GM23248 (cell line): ENCODE measurements at places on chromosomes 12 and 14.

GRCh38 chr14:60643141-60643462 is 6.2 kb downstream of the SIX1 start:
- no peak for DNase-seq

DNA sequence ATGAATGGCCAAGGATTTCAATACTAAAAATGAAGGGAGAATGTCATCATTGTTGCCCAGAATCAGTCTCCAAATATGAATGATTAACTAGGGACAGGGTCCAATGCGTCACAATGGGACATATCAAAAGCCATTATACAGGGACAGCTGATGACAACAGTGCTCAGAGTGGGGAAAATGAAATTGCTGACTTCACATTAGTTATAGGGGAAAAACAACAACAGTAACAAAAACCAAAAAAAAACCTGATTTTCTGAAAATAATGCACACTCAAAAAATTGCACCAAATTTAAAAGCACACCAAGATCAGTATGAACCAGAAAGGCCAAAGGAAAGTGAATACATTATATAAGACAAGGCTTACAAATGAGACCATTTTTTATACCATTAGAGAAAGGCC is 353.2 kb upstream of the SOX5 start:
- no peak for DNase-seq

- peak; percentile 71 for DNase-seq
Observed at GRCh38 chr14:92121207-92121669, 268 bp downstream of the NDUFB1 start.

GRCh38 chr14:95541346-95541745 is 6.5 kb downstream of the GLRX5 start:
- DNase-seq: no peak

DNA sequence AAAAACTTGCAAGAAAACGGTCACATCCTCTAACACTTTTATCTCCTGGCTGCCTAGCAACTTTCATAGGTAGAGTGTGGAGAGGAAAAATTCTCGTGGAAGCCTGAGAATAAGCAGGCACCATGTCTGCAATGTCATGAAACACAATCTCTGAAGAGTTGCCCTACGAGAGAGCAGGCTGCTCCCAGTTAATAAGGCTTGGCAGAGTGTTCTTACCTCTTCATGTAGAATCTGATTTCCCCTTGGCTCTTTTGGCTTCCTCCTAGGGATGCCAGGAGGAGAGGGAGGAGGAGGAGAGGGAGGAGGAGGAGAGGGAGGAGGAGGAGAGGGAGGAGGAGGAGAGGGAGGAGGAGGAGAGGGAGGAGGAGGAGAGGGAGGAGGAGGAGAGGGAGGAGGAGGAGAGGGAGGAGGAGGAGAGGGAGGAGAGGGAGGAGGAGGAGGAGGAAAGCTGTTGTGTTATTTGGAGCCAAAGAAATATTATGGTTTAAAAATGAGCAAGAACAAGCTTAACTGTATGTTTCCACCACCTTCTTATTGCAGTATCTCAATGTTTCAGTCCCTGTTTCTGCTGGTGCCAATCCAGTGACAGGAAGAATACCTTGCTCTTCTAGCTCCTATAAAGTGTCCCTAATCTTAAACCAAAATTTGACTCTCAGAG is 52.9 kb downstream of the EGLN3 start:
- no peak for DNase-seq

- DNase-seq: no peak
Observed at GRCh38 chr12:59499774-59500173, 96.1 kb upstream of the SLC16A7 start.

DNA sequence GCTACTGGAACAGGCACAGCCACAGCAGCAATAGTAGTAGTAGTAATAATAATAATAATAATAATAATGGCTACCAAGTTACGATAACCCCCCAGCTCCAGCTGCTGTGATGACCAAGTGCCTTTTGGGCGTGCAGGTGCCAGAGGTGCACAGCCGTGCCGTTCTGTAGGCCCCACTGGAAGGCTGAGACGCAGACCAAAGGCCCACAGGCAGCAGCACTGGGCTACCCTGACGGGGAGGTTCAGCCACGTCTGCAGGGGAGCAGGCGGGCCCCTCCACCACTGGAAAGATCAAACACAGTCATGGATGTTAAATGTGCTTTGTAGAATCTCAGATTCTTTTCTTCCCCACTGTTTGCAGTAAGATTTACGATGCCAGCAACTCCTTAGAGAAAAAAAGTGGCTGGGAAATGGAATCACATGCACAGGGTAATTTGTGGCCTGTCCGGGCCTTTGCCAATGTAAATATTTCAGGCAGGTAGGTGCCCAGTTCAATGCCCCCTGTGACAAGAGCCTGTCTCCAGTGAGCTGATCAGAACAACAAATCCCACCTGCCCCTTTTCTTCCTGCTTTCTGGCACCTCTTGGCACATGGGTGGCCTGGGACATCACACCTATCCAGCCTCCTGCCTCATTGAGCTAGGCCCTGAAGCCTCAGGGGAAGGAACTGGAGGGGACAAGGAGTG is 32.6 kb downstream of the CCDC85C start:
- no peak for DNase-seq

DNA sequence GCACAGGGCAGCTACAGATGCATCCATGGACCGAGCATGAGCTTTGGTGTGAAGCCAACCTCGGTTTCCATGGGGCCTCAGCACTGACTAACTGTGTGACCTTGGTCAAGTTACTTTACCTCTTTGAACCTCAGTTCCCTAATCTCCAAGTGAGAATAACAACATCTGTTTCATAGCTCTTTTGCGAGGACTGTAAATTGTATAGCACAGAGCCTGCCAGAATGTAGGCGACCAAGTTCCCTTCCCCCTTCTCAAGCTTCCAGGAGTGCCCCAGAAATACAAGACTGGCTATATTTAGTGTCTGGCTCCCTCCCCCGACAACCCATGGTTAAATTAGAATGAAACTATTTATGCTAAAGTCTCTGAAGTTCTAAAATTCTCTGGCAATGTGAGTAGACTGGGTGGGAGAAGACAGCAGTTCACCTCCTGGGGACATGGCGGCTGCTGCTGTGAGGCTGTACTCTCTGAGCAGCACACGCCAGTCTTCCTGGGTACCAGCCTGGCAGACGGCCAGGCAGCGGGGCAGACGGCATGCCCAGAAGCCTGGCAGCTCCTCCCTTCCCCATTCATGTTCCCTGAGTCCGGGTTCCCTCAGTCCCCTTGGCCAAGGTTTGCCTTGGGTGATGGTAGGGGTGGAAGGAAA is 22.0 kb upstream of the TMED10 start:
- no peak for DNase-seq

DNA sequence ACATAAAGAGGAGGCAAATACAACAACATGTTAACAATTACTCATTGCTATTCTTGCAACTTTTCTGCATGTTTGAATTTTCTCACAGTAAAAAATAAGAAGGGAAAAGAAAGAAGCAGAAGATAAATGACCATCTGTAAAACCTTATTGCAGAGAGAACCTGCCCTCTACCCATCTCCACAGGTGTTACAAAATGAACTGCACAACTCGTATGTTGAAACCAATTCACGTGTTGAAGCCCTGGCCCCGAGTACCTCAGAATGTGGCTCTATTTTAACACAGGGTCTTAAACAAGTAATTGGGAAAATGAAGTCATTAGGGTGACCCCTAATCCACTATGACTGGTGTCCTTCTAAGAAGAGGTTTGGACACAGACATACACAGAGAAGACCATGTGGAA is 39.5 kb downstream of the FOXN3 start:
- DNase-seq: no peak

DNA sequence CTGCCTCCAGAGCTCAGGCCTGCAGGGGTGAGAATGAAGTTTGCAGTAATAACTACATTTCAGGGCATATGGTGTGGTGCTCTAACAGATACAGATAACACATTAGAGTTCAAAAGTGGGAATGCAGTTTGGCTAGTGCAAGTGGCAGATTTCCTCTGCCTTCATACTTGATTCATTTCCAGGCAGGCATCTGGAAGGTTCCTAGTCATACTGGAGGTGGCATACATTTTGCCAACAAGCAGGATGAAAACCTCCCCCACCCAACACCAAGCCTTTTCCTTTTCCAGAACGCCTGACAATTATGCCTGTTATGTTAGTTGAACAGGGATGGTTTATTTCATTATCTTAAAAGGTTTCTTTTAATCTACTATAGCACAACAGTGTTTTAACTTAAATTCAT is 24.3 kb downstream of the VTI1B start:
- peak; percentile 28 for DNase-seq

DNA sequence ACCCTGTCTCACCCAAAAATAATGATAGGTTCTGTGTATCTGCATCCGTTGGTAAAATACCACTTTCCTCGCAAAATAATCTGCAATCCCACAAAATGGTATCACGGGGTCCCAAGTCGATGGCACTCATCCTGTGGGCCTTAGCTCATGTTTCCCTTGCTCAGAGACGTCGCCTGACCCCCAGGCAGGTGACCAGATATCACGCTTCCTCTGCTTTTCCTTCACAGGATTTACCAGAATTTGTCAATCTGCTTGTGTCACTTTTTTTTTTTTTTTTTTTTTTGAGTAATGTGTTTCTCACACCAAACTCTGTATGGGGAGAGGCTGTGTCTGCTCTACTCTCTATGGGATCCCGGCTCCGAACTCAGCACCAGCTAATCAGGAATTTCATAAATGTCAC is 162.7 kb downstream of the PRKCH start:
- no peak for DNase-seq

DNA sequence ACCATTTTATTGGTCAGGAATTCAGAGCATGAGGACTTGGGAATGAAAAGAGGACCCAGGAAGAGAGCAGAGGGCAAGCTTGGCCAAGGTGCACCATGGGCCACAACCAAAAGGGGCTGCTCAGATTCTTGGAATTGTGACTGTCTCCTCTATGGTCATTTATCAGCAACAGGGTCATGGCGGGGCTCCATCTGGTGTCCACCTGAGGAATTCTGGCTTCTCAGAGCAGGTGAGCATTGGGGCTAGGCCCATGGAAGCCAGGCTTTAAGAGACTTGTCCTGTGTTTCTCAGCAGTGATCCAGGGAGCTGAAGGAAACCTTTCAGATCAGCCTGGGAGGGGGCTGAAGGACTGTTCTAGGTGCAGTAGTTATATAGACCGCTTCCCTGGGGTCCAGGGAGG is 2.6 kb upstream of the RIN3 start:
- no peak for DNase-seq

DNA sequence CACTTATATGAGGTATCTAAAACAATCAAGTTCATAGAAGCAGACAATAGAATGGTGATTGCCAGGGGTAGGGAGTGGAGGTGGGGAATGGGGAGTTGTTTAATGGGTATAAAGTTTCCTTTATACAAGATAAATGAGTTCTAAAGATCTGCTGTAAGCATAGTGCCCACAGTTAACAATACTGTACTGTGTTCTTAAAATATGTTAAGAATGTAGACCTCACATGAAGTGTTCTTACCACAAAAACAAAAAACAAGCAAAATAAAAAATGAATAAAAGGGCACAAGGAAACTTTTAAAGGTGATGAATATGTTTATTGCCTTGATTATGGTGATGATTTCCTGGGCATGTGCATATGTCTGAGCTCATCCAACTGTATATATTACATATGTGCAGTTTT is 211.8 kb downstream of the MSRB3 start:
- DNase-seq: peak; percentile 36

DNA sequence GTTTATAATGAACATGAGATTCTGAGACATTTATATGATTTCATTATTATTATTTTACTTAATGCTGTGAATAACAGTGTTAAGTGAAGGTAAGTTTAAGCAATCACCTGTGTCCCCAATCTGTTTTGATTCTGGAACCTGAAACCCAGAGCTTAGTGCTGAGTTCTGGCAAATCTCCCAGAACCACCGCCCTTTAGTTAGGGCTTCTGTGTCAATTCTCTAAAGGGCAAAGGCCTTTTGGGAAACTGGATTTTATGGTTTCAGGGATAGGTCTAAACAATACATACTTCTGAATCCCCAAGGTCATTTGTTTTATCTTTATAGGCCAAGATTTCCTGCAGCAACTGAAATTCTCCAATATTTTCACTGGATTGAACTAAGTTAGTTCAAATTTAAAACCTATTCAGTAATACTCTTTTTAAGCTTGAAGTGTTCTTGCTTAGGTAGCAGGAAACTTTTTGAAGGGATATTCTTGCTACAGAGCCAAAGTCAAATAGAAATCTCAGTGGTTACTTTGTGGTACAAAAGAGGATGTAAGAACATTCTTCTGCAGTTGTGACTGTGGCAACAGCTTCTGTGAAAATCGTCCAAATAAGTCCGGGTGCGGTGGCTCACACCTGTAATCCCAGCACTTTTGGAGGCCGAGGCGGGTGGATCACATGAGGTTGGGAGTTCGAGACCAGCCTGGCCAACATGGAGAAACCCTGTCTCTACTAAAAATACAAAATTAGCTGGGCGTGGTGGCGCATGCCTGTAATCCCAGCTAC is 10.0 kb upstream of the PKP2 start:
- DNase-seq: no peak

- peak; percentile 11 for DNase-seq
Observed at GRCh38 chr12:64735442-64735841, 23.8 kb downstream of the GNS start.

DNA sequence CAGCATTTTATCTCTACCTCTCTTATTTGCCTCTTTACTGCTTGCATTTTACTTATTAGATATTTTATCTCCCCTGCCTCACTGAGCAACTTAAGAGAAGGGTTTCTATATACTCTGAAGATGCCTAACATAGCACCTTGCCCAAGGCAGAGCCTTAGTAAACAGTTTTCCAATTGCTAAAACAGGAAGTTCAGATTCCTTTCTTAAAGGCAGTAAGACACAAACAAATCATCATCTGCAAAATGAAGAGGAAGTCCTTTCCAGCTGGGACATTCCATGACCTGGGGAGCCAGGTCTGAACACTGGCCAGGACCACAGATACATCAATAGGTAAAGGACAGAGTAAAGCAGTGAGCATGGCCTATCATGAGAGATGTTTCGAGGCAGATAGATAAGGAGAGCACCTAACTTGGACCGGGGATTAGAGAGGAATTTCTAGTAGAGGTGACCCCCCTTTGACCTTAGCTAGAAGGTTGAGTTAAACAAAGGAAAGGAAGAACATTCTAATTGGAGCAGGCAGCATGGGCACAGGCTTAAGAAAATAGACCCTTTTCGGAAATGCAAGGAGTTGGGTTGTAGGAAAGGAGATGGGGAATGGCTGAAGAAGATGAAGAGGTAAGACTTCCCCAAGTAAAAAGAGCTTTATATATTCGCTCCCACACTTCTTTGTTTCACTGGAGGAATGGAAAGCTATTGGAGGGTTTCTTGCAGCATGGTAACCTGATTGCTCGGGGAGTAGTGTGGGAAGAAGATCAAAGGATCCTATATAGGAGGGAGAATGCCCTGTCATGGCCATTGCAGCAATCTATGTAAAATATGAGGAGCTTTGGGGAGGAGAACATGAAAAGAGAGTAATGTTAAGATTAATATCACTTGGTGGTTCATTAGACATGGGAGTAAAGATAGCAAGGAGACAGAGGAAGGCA is 94.8 kb downstream of the PHLDA1 start:
- DNase-seq: no peak

- no peak for DNase-seq
Observed at GRCh38 chr12:74144396-74144795, 393.2 kb upstream of the ATXN7L3B start.

GRCh38 chr14:50800032-50800431 is 30.9 kb downstream of the NIN start:
- DNase-seq: peak; percentile 65

DNA sequence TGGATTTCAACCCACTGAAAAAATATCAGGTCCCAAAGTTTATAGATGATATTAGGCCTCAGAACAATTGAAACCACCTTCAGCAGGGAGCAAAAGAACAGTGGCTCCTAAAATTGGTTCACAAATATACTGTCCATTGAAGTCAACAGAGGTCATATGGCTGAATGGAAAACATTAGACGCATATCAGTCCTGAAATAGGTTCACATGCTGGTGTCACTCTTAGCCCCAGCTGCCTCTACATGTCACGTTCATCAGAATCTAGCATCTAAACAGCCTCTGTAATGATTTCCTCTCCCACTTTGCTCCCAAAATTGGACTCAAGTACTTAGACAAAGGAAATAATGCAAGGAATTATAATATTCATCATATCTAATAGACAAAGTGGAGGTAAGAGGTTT is 8.7 kb downstream of the FLRT2 start:
- DNase-seq: no peak
